ENCODE measurements at places on chromosomes 2 and 18.

GRCh38 chr2:190554357-190555006 is 20.0 kb upstream of the NEMP2 start:
- DNase-seq = no peak

GRCh38 chr2:210961249-210961648 is 404.9 kb downstream of the CPS1 start:
- no peak for DNase-seq

GRCh38 chr18:56407646-56408180 is 230.7 kb downstream of the TXNL1 start:
- peak; percentile 65 for DNase-seq

GRCh38 chr2:186771850-186772463 is 77.0 kb downstream of the ZSWIM2 start:
- no peak for DNase-seq

- DNase-seq = no peak
Observed at GRCh38 chr18:58590839-58591238, 38.1 kb downstream of the ALPK2 start.

Data from eye (tissue), 1 donor.